ENCODE measurements at places on chromosomes 7 and 10.

DNA sequence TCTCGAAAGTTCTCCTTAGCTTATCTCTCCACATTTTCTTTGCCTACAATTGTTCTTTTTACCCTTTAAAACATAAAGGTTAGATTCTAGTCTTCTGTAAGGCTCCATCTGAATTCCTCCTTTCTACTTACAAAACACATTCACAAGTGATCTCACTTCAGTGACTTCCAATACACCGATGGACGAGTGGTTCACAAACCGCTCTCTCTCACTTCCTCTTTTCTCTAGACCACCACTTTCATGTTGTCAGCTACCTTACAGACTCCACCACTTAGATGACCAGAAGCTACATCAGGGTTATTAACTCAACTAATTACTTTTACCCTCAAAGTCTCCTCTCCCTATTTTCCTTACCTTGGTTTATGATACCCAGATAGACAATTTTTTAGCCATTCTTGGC is 11.8 kb downstream of the MET start:
- peak; percentile 64 for DNase-seq

GRCh38 chr10:115422624-115423023 is 329.5 kb downstream of the ATRNL1 start:
- DNase-seq = no peak

GRCh38 chr10:110944792-110945396 is 25.5 kb downstream of the SHOC2 start:
- DNase-seq = no peak

DNA sequence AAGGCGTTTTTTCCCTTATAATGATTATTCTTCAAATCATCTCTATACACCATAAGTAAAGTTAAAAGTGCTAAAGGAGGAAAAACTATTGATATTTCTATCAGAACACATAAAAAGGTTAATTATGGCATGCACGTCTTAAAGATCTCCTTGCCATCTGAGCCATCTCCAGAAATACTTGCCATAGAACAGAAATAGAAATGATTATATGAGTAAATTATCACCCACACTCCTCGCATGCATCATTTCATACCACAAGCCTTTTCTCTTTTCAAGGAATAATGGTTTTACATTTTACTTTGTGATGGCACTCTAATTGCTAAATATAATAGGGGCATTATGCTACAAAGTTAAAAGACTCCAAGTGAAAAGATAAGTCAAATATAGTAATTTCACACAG is 55.7 kb upstream of the GLCCI1 start:
- DNase-seq = no peak

- DNase-seq = no peak
Measured at GRCh38 chr7:45036796-45037195, 36.8 kb downstream of the CCM2 start.

DNA sequence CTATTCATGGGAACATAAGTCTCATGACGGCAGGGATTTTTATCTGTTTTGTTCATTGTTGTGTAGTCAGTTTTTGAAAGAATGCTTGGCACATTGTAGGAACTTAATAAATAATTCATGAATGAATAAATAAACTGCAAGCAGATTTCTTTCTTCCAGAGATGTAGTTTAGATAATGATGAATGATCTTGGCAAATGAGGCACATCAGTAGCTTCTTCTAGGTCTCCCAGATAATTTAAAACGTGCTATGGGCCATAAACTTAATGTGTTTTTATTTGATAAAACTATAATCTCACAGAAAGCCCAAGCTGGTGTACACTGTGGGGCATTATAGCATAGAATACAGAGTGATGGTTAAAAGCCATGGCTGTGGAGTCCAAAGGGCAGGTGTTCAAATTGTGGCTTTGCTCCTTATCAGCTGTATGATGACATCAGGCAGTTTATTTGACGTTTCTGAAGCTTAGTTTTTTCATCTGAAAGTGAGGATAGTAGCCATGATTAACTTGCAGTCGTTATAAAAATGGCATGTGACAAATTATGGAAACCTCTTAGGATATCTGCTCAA is 3.5 kb downstream of the MGAM start:
- no peak for DNase-seq

DNA sequence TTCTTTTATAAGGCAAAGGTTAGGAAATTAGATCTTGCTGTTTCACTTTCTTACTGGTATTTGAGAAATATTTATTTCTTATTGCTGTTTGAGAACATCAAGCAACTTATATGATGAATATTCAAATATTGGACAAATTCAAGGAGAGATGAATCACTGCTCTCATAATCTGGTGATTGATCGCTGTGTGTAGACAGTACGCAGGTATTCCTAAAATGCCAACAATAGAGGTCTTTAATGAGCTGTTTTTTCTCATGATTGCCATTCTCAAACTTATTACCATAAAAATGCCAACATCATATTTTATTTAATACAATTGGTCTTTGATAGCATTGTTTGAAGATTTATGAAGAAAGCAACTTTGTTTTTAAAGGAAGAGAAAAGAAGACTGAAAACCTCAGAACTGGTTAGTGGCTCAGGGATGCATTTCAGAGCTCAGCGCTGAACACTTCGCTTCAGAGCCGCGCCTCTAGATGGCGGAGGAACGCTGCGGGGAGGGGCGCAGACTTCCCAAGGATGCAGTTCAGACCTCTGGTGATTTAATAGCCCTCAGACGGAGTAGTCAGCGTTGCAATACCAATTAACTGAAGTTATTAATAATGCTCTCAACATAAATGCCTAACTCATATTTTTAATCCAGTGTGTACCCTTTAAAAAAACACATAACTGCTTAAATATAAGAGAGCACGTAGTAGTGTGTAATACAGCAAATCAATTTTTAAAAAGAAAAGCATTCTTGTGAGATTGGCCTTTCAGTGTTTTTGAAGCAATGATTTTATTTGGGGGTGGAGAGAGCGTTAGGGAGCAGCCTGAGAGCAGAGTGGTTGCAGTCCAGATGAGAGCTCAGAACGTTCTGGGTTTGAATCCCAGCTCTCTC is 38.5 kb upstream of the STEAP4 start:
- DNase-seq = peak; percentile 8

- DNase-seq = no peak
Measured at GRCh38 chr10:78787125-78787524, 281.6 kb upstream of the ZMIZ1 start.

- DNase-seq = no peak
Measured at GRCh38 chr10:34687434-34688210, 127.5 kb downstream of the PARD3 start.

DNA sequence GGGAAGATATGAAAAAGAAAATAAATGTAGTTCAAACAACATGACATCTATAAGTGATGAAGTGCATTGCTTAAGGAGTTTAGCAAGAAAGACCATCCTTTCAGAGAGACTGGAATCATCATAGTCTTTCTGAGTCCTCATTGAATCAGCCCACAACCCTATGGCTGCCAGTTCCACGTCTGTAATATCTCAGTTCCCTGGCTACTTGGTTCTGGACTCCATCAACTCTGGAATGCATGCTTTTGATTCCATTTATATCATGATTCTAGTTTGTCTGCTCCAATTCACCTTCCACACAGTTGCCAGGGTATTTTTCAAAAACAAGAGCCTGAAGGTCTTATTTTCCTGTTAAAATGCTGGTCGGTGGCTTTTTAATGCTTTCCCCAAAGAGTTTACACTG is 126.4 kb upstream of the MDFIC start:
- DNase-seq = no peak

DNA sequence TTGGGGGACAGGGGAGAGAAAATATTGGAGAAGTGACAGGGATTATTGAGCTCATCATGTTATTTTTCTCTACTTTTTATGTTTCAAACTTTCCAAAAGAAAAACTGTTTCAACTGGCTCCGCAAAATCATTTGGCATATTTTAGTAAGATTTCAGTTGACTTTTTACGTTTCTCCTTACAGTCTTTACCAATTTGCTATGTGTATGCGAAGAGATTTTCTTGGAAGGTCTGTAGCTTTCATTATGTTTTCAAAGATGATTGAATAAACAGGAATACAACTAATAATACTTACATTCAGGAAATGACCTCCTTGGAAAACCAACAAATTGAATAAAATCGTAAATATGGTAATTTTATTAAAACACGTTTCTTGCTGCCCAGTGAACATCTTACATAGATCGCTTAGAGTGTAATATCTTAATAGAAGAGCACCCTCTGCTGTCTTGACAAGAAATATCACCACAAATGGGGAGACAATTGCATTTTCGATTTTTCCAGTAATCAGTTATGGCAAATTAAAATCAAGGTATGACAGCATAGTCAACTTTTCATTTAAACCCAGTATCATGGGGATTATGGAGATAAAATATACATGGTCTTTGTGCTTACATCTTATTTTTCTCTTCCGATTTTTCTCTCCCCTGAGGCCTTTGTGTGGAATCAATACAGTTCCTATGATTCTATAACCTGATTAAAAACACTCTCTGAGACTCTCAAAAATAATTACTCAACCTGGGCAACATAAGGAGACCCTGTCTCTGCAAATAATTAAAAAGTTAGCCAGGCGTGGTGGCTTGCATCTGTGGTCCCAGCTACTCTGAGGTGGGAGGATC is 43.1 kb downstream of the MBL2 start:
- DNase-seq = peak; percentile 36

- no peak for DNase-seq
Measured at GRCh38 chr10:70137135-70137534, 4.5 kb upstream of the AIFM2 start.

DNA sequence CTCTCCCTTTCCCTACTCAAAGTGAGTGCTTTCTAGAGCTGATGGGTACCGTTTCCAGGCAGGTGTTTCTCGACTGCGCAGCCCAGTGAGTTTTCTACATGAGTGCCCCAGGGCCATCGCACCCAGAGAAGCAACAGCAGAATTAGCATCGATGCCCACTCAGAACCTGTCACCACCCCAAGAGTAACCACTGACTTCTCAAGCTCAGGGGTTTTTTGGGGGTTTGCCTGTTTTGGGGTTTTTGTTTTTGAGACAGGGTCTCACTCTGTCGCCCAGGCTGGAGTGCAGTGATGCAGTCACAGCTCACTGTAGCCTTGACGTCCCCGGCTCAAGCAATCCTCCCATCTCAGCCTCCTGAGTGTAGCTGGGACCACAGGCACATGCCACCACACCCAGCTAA is 25.7 kb downstream of the SNX8 start:
- DNase-seq = no peak

GRCh38 chr10:69056129-69056528 is 31.8 kb upstream of the SRGN start:
- no peak for DNase-seq
